ENCODE measurements at places on chromosomes 7 and 10. TPM values are rescaled to one million over a fixed set of nuclear protein-coding genes. Genes with fewer than 3 reads are reported as not detected.

Gene PKD2L1
- not detected for total RNA-seq

Gene ANKRD22
- 0.37 TPM for total RNA-seq

Gene NAT16
- total RNA-seq, result not detected

Gene CUBN
- total RNA-seq, result 0.56 TPM

Gene TDRD1
- 0.15 TPM for total RNA-seq

Gene HABP2
- not detected for total RNA-seq

Gene BMS1
- total RNA-seq, result 17.4 TPM

Gene CALCR
- not detected for total RNA-seq

Gene FGF8
- not detected for total RNA-seq

Gene FAM180A
- not detected for total RNA-seq
